ENCODE measurements at places on chromosomes 13 and 19.

GRCh38 chr19:45819769-45820168, 4.7 kb upstream of the RSPH6A start:
- no peak for DNase-seq

- peak; percentile 78 for DNase-seq
Observed at GRCh38 chr19:1860042-1860775, 3.2 kb downstream of the KLF16 start.

DNA sequence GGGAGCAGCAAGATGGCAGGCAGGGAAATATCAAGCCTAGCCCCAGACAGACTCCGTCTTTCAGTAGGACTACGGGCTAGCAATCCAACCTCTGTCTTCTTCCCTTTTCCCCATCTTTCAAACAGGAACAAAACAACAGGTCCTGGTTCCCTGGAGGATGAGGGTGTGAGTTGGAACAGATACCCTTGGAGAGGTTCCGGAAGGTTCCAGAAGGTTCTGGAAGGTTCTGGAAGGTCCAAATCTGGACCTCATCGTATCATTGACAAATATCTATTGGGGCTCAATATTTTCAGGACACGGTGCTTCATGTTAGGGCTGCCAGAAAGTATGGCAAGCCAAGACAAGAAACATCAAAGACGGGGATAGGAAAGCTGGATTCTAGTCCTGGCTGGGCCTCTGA, 28.5 kb upstream of the FEM1A start:
- DNase-seq = no peak

DNA sequence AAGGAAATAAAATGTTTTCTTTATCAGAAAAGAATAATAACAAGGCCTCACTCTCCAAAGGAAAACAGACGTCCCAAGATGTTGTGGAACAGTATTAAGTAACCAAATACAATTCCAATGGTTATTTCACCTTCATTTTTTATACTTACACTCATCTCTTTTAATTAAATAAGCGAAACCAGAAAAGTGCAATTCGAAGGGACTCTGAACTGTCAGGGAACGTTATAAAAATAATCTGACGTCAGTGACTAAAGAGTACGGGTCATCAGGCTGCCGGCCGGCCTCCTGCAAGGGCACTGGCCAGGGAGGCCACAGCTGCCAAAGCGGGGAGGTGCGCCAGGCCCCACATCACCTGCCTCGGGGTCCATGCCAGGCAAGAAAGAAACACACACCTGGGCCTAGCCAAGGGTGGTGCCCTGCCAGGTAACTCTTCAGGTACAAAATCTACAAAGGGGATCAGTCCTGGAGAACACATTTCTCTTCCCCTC, 61.2 kb downstream of the CDADC1 start:
- no peak for DNase-seq

DNA sequence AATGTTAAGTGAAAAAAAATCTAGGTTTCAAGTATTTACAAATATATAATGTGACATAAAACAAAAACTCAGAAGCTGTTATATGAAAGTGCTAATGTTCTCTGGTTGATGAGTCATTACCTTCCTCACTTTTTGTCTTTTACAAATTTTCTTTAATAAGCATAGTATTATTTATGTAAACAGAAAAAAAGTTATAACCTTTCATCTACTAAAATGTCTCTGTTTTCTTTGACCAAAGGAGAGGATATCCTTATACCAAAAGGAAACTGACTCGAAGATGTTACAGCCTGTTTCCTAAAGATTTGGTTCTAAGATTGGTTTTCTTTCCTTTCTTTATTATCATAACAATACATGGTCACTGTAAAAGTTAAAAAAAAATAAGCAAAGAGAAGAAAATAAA, 38.0 kb downstream of the RCBTB2 start:
- DNase-seq = no peak

DNA sequence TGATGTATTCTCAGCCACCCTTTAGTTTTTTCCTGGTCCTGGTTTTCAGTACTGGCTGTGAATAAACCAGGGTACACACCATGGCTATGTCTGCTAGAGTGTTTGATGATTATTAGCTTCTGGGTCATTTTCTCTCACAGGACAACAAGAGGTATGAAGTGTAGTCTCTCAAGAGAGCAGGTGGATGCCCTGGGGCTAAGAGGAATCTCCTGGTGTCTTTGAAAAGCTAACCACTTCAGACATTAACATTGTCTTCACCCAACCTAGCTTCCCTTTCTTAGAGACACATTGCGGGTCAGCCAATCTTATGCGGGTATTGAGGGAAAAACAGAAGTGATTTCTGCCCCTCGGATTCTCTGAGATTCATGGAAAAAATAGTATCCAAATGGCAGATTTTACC, 1.6 kb downstream of the ZNF730 start:
- no peak for DNase-seq

DNA sequence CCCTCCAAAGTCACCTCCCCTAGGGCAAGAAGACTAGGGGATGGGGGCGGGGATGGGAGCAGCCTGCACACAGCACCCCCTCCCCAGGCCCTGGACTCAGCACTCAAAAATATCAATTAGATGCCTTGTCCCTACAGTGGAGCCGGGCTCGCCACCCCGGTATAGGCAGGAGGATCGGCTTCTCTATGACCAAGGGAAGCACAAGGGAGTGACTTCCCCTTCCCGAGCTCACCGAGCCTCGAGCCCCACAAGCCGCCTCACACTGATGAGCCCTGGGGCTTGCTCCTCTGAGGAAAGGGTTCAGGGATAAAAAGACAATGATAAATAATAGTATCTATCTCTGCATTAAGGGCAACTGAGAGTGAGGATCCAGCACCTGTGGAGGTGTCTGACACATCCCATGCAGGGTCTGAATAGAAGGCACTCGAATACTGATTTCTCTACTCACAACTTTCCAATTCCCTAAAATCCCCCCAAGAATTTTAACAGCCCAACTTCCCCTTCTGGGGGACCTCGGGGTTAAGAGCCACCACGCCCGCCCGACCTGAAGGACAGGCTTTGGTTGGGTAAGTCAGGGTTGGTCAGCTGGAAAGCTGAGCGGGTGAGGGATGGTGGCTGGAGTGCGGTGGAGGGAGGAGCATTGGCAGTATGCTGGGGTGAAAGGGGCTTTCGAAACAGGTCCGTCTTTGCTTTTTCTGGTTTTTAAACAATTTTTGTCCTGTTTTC, 51.3 kb downstream of the STK24 start:
- no peak for DNase-seq

DNA sequence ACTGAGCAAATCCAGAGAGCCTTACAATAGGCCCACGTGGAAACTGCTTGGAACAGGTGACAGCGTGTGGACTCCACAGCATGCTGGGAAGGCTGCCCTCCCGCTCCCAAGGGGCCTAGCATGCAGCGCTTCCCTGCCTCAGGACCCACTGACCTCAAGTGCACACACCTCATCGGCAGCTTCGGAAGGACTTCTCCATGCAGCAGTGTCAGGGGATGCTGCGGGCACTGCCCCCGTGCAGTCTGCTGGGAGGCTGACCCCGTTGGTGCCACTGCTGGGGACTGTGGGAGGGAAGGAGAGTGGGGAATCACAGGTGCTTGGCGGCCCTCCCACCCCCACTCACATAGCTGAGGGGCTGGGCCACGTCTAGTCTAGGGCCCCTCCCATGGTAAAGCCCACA, 17.2 kb downstream of the CAPS start:
- DNase-seq = no peak

- DNase-seq = no peak
Observed at GRCh38 chr19:4449639-4450028, 8.0 kb downstream of the UBXN6 start.
